Pons (tissue), 1 donor: ENCODE measurements at places on chromosomes 11 and 22.

- DNase-seq, result no peak
Measured at GRCh38 chr22:46240506-46240905, 9.6 kb downstream of the CDPF1 start.

DNA sequence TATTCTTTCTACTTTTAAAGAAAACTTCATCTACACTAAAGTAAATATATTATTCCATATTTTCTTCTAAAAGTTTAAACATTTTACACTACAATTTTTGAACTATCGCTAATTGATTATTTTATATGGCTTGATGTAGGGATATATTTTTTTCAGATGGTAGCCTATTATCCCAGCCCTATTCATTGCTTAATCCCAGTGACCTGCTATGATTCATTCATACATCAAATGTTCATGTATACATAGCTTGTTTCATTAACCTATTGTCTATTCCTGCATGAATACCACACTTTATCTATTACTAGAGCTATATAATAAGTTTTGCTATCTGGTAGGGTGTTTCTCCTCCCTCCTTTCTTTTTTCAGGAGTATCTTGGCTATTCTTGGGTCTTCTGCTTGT is 5.0 kb upstream of the ROBO4 start:
- DNase-seq, result no peak

- DNase-seq, result no peak
Measured at GRCh38 chr11:107864591-107864990, 6.0 kb upstream of the SLC35F2 start.

GRCh38 chr11:10076458-10077141 is 217.4 kb downstream of the SBF2 start:
- no peak for DNase-seq

GRCh38 chr11:60951606-60951903 is 421 bp downstream of the SLC15A3 start:
- no peak for DNase-seq

DNA sequence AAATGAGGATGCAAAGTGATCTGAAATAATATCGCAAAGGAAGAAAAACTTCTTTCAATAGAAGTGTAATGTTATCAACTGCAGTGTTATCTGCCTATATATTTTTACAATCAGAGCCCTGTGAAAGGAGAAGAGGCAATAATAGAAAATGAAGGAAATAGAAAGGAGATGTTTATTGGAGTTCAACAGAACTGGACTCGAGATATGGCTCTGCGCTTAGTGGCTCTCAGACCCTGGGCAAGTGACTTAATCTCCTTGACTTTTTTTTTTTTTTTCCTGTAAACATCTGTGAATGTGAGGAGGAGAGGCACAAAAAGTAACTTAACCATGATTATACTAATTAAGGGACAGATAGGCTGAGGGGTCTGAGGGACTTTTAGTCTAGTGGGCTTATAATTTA is 18.9 kb downstream of the CNTF start:
- DNase-seq, result no peak

DNA sequence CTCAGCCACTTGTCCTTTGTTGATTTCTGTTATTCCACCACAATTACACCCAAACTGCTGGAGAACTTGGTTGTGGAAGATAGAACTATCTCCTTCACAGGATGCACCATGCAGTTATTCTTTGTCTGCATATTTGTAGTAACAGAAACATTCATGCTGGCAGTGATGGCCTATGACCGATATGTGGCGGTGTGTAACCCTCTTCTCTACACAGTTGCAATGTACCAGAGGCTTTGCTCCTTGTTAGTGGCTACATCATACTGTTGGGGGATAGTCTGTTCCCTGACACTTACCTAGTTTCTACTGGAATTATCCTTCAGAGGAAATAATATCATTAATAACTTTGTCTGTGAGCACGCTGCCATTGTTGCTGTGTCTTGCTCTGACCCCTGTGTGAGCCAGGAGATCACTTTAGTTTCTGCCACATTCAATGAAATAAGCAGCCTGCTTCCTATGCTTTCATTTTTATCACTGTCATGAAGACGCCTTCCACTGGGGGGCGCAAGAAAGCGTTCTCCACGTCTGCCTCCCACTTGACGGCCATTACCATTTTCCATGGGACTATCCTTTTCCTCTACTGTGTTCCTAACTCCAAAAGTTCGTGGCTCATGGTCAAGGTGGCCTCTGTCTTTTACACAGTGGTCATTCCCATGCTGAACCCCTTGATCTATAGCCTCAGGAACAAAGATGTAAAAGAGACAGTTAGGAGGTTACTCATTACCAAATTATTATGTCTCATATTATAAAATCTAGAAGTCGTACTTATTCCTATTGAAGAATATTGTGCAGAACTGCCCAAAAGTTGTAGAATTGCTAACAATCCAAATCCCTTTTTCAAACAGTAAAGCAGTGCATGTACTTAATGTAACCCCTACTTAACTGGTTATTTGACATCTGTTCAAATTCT is 53.2 kb downstream of the OR4C6 start:
- no peak for DNase-seq

GRCh38 chr11:45233804-45234170 is 52.4 kb downstream of the SYT13 start:
- DNase-seq, result no peak

GRCh38 chr11:113045146-113045545 is 83.9 kb downstream of the NCAM1 start:
- DNase-seq, result no peak

- no peak for DNase-seq
Measured at GRCh38 chr11:14190992-14191778, 167.8 kb downstream of the RRAS2 start.

- no peak for DNase-seq
Measured at GRCh38 chr11:128716661-128717210, 22.9 kb downstream of the FLI1 start.

DNA sequence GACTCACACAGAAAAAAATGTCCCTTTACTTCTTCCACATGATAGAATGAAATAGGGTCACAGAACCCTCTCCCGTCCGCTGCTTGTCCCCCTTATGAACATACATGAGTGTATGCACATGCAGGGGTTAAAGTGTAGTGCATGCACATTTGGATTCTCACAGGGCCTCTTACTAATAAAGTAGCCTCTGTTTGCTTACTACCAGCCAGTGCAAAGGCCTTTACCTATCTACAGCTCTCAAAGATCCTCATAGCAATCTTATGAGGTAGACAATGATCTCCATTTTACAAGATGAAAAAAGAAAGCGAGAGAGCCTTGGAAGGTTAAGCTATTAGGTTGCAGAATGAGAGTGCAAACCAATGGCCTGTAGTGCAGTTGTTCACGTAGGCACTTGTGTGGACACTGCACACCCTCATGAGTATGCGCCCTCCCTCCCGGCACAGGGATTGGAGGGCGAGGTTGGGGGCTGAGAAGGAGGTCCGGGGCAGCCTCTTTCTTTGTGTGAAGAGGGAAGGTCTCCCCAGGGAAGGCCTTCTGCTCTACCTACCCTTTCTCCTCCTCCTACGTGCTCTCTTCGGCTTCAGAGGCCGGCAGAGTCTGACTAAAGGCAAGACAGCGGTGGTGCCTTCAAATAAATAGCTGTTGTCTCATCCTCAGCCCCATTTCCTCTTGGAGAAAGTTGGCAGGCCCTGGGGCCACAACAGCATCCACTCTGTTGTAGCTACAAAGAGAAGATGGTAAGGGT is 91.3 kb downstream of the CEP164 start:
- DNase-seq, result no peak

DNA sequence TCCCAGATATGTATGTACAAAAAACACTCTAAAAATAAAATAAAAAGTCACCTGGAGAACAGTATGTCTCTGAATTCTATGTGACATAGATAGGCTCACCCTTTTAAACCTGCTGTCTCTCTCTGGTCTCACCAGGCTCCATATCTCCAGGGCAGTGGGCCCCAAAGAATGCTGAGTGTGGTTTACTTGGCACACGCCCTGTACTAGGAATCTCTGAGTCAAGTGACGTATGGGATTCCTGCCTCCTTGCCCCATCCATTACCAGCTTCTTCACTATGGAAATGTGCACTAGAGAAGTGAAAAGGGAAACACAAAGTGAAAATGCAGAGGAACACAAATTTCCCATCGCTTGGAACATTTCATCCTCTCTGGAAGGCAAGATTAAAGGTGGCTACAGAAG is 722.2 kb upstream of the TENM4 start:
- no peak for DNase-seq

DNA sequence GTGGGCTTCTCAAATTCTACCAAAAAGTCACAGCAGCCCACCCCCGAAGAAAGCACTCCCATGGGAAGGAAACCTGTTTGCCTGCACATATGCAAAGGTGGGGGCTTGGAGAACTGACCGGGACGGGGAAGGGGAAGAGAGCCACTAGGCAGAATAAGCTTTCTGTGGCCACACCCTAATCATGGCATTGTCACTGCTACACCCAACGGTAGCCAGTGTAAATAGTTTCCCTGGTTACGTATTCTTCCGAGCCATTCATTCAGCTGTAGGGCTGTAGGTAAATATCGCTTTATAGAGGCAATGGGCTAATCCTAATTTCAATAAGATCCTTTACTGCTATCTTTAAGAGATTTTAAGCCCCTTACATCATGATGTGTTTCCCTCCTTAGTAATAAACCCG is 61.7 kb downstream of the PRDM11 start:
- no peak for DNase-seq

DNA sequence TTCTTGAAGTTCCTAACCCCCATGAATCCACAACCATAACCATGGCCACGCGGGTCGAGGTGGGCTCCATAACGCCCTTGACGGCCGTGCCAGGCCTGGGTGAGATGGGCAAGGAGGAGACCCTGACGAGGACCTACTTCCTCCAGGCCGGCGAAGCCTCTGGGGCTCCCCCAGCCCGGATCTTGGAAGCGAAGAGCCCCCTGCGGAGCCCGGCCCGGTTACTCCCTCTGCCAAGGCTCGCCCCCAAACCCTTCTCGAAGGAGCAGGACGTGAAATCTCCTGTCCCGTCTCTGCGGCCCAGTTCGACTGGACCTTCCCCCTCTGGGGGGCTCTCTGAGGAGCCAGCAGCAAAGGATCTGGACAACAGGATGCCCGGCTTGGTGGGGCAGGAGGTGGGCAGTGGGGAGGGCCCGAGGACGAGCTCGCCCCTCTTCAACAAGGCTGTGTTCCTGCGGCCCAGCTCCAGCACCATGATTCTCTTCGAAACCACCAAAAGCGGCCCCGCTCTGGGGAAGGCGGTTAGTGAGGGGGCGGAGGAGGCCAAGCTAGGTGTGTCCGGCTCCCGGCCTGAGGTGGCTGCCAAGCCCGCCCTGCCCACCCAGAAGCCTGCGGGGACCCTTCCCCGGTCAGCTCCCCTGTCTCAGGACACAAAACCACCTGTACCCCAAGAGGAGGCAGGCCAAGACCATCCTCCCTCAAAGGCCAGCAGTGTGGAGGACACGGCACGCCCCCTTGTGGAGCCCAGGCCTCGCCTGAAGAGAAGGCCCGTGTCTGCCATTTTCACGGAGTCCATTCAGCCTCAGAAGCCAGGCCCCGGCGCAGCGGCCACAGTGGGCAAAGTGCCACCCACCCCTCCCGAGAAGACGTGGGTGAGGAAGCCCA is 75.7 kb downstream of the KIAA1671 start:
- no peak for DNase-seq

DNA sequence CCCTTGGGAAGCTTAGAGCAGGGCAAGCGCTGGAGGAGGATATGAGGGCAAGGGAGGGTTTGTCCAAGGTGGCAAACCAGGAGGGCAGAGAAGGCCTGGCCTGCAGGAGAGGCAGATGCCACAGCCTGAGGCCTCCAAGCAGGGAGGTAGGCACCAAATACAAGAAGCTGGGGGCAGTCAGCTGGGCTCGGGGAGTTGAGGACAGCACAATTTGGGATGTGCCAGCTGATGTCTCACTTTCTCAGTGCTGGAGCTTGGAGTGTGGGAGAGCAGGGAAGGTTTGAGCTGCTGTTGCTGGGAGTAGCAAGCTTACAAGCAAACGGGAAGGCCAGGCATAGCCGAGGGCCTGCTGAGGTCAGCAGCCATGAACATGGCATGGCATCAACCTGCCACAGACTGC is 4.0 kb downstream of the ZDHHC24 start:
- no peak for DNase-seq

- DNase-seq, result no peak
Measured at GRCh38 chr11:128689948-128690664, 3.8 kb upstream of the FLI1 start.

- DNase-seq, result no peak
Measured at GRCh38 chr11:94588366-94588942, 21.3 kb downstream of the PIWIL4 start.

DNA sequence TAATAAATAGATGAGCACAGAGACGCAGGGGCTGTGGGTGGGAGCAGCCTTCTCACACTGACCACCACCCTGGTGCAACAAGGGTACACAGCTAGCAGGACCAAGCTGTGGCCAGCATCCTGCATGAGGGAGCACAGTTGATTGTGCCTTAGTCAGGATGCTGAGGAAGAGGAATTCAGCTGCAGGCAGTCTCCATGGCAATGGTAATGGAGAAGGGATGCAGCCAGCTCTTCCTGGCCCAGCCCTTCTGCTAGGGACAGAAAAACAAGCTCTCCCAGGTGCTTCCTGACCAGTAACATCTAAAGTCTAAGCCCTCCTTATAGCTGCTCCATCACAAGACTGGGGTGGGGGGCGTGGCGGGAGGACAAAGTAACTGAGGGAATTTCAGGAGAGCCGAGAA is 363.5 kb downstream of the BUD13 start:
- no peak for DNase-seq

DNA sequence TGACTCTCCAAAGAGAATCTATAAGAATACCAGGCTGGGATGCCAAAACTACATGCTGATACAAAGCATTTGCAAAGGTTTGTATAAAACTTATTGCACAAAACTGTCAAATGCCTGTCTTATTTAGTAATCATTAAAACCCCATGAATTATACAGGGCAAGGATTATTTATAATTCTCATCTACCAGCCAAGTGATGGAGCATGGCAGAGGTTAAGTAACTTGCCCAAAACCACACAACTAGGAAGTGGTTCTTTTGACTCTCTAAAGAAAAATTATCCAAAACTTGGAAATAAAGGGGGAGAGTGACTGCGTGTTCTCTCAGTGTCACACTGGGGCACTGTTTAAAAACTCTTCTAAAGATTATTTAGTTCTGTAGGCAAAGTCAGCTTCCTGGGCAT is 17.4 kb upstream of the CLMP start:
- no peak for DNase-seq

- DNase-seq, result no peak
Measured at GRCh38 chr11:47518212-47518964, 34.5 kb downstream of the CELF1 start.

DNA sequence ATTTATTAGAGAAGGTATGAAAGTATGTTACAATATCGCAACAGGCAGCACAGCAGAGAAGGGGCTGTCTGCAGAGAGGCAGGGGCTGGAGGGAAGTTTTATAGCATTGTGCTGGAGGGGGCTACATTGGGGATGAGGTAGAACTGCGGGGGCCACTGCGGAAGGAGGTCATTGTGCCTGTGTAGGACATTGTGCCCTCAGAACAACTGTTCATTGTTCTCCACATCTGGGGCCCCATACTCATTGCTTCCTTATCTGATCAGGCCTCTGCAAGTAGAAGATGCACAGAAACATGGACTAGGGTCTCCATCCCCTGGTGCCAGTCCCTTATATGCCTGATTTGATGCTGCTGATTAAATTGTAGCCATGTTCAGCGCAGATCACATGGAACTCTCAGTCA is 12.1 kb downstream of the NADSYN1 start:
- peak; percentile 62 for DNase-seq
